H1 (cell line): ENCODE measurements at places on chromosomes 11 and 22. TPM values are rescaled to one million over a fixed set of nuclear protein-coding genes. Genes with fewer than 3 reads are reported as not detected.

DNA sequence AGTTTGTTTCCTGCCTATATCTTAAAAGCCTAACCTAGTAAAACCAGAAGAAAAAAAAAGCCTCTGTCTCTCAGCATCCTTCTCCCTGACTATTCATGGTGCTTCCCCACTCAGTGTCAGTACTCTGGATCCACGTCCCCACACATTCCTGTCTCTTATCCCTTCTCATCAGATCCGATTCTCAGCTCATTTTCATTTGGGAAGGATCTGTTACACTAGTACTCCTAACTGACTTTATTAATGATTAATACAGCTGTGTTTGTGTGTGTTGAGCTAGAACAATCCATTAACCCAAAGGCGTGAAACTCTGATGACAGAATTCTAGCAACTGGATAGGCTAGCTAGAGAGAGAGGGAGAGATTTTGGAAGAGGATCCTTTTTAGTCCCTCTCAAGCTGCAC lies 1.5 kb downstream of the PRRG4 start:
- DNase-seq, result no peak
- H3K4me3 ChIP-seq, result no peak overlapping the region
- H3K4me1 ChIP-seq, result no peaks in the 10 kb centered on the region
- H3K27ac ChIP-seq, result no peak overlapping the region
- H3K27me3 ChIP-seq, result peaks cover 7% of the 10 kb centered on the region
- H3K36me3 ChIP-seq, result no peaks in the 10 kb centered on the region

- H3K4me1 ChIP-seq, result no peaks in the 10 kb centered on the region
- H3K36me3 ChIP-seq, result no peaks in the 10 kb centered on the region
- H3K27ac ChIP-seq, result no peak overlapping the region
- H3K27me3 ChIP-seq, result no peaks in the 10 kb centered on the region
These were observed 25.7 kb upstream of the ALDH3B2 start for GRCh38 chr11:67700141-67700540.

The TYR gene
- not detected in 2 replicates for polyA plus RNA-seq

The TRIM6 gene
- 21.8 and 23.3 TPM in 2 replicates for polyA plus RNA-seq

The APOL4 gene
- polyA plus RNA-seq, result 0.02 TPM in 1 of 2 replicates, not detected in the other

- H3K4me3 ChIP-seq, result no peak overlapping the region
- H3K27ac ChIP-seq, result no peak overlapping the region
- peaks cover 75% of the 10 kb centered on the region for H3K27me3 ChIP-seq
- no peak for DNase-seq
- H3K36me3 ChIP-seq, result no peaks in the 10 kb centered on the region
- H3K4me1 ChIP-seq, result peaks cover 49% of the 10 kb centered on the region
These were observed 3.0 kb downstream of the TSPAN18 start for GRCh38 chr11:44729713-44730112.

- no peaks in the 10 kb centered on the region for H3K27me3 ChIP-seq
- H3K36me3 ChIP-seq, result no peaks in the 10 kb centered on the region
- H3K4me3 ChIP-seq, result no peak overlapping the region
- no peak overlapping the region for H3K27ac ChIP-seq
- no peaks in the 10 kb centered on the region for H3K4me1 ChIP-seq
- DNase-seq, result no peak
These were observed 688.5 kb downstream of the TBC1D22A start for GRCh38 chr22:47450876-47451475.

The SLC16A8 gene
- polyA plus RNA-seq, result 0.70 and 1.2 TPM in 2 replicates

DNA sequence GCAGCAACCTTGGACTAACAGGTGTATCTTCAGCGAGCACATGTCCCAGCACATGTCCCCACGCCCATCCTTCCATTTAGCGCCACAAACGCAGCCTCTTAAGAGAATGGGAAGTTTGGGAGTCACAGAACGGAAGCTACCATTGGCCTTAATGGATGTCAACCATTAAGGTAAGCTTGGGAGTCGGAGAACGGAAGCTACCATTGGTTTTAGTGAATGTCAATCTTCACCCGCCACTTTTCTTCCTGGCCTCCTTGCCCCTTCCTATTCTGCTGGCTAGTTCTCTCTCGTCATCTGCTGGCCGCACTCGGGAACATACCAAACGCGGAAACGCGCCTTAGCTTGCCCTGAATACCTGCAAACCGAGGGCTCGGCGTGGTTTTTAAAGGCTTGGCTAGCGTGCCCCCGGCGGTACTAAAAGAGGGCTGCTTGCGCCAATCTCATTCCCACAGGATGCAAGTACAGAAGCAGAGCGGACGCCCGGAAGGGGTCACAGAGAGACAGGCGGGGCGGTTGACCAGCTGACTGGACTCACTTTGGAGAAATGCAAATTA lies 24.3 kb downstream of the GLYATL1 start:
- H3K4me3 ChIP-seq, result peak overlapping the region; percentile 56
- no peak overlapping the region for H3K27ac ChIP-seq
- peak; percentile 80 for DNase-seq
- H3K36me3 ChIP-seq, result no peaks in the 10 kb centered on the region

The MEI1 gene
- polyA plus RNA-seq, result 0.27 and 0.38 TPM in 2 replicates
